ENCODE measurements at places on chromosomes 6 and 20.

DNA sequence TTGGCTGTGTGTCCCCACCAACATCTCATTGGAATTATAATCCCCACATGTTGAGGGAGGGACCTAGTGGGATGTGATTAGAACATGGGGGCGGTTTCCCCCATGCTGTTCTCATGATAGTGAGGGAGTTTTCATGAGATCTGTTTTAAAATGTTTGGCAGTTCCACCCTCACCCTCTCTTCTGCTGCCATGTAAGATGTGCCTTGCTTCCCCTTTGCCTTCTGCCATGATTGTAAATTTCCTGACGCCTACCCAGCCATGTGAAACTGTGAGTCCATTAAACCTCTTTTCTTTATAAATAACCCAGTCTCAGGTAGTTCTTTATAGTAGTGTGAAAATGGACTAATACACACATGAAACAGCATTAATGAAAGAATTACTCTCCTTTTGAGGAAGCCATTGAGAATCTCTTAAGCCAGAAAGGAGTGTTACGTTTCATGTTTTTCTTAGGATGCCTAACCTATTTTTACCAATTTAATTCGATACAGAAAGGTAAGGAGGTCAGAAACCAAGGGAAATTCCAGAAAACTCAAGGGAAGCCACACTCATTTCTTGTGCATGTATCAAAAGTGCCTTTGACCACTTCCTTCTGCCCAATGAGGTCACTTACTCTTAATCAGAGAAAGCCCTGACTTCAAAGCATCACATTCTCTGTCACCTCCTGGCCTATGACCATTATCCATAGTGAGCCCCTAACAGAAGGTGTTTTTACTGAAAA lies 24.7 kb upstream of the HINT3 start:
- no peak for DNase-seq

DNA sequence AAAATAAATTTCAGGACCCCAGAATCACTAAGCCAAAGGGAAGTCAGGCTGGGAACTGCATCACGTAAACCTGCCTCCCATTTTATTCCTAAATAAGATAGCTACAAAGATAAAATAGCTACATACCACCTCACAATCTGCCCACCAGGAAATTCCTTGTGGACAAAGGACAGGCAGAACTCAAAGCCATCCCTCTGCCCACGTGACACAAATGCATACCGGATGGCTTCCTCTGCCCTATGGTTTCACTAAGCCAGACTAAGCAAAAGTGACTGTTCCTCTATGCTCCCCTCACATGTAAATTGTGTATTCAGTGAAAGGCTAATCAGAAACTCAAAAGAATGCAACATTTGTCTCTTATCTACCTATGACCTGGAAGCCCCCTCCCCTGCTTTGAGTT lies 15.0 kb downstream of the MBOAT1 start:
- DNase-seq, result no peak

- DNase-seq, result no peak
Measured at GRCh38 chr6:161085246-161085645, 93.7 kb downstream of the MAP3K4 start.

- no peak for DNase-seq
Measured at GRCh38 chr20:44412402-44413144, 57.1 kb downstream of the HNF4A start.

DNA sequence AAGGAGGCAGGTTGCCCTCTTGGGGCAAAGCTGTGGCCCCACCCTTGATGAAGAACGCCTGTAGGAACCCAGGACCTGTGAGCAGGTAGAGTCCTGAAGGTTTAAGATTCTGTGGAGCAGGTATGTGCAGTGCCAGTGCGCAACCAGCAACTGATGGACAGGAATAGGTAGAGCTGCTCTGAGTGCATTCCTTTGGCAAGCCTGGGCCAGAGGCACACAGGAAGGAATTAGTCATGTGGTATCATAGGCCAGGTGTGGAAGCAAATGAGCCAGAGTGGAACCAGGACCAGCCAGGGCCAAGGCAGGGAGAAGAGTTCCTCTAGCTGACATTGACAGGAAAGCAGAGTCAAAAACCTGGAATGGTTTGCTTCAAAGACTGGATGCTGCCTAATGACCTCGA lies 1.4 kb upstream of the KHDC1 start:
- no peak for DNase-seq

DNA sequence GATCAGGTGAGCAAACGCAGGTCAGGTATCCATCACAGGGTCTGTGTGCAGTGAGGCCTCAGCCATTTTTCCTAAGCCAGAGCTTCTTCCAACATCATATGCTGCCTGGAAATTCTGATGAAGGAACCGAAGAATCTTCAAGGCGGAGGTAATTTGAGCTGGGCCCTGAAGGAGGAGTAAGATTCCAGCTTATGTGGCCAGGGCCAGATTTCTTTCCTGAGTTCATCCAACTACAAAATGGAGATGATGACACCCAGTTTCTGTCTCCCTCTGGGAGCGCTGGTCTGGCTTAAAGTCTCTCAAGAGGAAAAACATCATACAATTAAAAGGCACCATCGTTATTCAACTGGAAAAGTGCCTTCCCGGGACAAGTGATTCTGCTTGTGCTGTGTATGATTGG lies 6.9 kb upstream of the MANBAL start:
- DNase-seq, result no peak

- DNase-seq, result no peak
Measured at GRCh38 chr6:135280375-135281136, 99.4 kb downstream of the MYB start.

DNA sequence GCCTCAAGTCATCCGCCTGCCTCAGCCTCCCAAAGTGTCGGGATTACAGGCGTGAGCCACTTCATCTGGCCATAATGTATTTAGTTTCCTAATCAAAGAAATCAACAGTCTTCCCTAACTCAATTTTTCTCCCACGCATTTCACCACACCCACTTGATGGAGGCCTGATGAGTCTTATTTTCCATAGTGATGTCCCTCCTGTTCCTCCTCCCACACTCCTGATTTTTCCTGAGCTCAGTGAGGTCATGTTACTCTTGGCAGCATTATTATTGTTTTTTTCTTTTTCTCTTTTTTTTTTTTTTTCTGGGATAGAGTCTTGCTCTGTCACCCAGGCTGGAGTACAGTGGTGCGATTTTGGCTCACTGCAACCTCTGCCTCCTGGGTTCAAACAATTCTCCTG lies 8.9 kb downstream of the ABRACL start:
- DNase-seq, result no peak

- peak; percentile 29 for DNase-seq
Measured at GRCh38 chr6:151370509-151371078, 20.8 kb downstream of the ZBTB2 start.

- no peak for DNase-seq
Measured at GRCh38 chr6:122072014-122072647, 327.3 kb upstream of the HSF2 start.

DNA sequence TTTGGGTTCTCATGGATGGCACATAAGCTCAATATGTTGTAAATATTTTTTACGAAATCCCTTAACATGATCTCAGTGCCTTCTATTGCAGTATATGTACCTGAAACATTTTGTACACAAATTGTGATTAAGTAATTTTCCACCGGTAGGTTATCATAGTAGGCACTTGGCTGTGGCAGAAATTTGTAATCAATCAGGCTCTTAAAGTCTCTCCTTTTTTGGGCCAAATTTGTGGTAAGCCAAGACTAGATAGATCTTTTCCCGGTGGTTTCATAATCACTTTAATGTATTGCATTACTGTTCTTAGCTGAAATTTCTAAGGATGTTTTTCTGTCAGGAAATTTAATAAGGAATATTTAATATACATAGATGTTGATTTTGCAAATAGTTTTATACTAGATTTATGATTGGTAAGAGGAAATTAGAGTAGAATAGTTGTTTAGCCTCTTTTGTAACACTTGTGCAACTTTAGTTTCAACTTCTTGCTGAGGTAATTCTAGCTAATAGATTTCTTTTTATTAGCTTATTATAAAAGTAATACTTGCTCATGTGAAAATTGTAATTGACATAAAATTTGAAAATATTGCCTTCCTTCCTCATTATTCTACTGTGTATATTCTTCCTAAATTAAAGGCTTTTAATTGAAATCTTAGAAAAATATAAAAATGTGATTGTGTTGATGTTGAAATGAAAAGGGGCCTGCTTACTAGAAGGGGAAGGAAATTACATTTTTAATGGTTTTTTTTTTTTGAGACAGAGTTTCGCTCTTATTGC lies 3.2 kb downstream of the PCMT1 start:
- DNase-seq, result no peak

- no peak for DNase-seq
Measured at GRCh38 chr6:5679270-5679669, 327.5 kb downstream of the NRN1 start.

GRCh38 chr20:20814685-20815084 lies 102.2 kb upstream of the RALGAPA2 start:
- no peak for DNase-seq

Data from 8988T (cell line).